ENCODE measurements at places on chromosomes 1 and 21. TPM values are rescaled to one million over a fixed set of nuclear protein-coding genes. Genes with fewer than 3 reads are reported as not detected.

Gene TNN
- not detected for total RNA-seq

Gene PTPRU
- 7.9 TPM for total RNA-seq

Gene PRDM16
- 3.1 TPM for total RNA-seq

DNA sequence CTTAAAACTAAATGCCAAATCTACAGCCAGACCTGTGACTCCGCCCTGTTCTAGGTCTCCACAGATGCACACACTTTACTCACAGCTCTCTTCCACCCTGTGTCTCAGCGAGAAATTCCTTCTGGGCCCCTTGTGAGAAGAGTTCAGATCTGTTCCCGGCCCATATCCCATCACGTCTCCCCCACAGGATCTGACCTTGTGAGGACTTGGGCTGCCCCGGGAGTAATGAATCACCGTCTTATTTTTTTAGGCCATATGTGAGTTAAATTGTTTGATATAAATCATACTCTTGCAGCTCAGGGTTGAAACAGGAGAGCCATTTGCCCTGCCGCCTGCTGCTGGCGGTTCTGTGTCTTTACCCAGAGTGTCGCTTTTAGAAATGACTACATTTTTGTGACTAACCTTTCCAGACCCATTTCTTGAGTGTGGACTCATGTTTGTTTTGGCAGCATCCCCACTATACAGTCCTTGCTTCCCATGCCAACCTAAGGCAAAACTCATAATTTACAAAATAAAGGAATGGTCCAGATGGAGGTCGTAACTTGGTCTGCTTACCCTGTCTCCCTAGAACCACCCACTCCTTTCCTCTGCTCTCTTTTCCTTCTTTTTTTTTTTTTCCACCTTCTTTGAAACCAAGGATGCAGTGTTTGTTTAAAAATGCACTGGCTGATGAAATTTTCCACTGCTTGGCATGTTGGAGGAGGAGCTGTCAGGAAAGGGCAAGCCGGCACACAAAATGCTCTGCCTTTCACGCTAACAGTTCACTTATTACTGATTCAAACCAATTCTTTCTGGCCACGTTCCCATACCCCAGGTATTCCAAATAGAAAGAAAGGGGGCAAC is 98.0 kb upstream of the C1orf105 start:
- peak; percentile 95 for DNase-seq

GRCh38 chr1:37570528-37571334 is 14.0 kb downstream of the DNALI1 start:
- DNase-seq: no peak

GRCh38 chr1:210400043-210400840 is 71.5 kb downstream of the HHAT start:
- DNase-seq: peak; percentile 74

DNA sequence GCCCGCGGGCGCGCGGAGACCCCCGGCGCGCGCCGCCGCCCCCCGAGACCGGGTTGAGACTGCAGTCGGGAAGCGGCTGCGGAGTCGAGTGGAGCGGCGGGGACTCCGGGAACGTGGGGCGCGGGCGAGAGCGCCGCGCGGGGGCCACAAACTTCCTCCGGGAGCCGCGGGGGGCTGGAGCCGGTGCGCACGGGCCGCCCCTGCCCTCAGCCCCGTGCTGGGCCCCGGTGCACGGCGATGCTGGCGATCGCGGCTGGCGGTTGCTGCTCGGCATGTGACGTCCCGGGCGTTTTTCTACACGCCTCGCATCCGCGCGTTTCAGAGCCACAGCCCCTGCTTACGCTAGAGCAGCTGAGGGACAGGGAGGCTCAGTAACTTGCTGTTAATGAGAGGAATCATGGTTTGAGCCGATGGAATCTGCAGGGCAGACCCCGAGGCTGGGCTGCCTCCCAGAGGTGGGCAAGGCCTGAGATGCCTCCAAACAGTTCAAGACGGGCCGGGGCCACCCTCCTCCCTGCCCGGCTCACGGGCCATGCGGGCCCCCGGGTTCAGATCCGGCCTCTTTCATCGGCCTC is 520 bp downstream of the TMEM201 start:
- DNase-seq: peak; percentile 42

GRCh38 chr1:26368486-26368885 is 4.1 kb downstream of the ZNF683 start:
- DNase-seq: no peak

Gene LRRC71
- total RNA-seq: not detected

Gene SETSIP
- total RNA-seq: not detected

DNA sequence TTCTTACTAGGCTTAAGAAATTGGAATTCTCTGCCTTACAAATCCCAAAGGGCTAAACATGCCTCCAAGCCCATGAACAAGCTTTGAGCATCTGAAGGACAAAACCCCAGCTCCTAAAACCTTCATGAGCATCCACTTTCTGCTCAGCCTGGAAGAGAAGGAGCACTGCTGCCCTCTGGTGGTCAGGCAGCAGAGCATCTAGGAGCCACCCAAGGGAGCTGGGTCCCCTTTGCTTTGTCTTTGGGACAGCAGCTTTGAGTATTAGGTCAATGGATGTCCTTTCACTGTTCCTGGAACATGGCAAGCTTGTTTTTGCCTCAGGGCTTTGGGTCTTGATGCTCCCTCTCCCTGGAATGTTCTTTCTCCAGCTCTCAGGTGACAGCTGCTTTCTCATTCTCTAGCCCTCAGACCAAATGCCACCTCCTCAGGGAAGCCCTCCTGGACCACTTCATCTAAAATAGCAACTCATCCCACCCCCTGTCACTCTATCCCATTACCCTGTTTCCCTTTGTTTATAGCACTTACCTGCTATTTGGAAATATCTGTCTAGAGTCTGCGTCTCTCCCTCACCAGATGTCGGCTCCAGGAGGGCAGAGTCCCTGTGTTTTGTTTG is 25.7 kb downstream of the RAB7B start:
- DNase-seq: peak; percentile 83

Gene ATP1A4
- total RNA-seq: not detected

GRCh38 chr1:213060836-213061235 is 9.8 kb downstream of the RPS6KC1 start:
- no peak for DNase-seq

Gene CHRM3
- 0.45 TPM for total RNA-seq

Gene LENEP
- not detected for total RNA-seq

DNA sequence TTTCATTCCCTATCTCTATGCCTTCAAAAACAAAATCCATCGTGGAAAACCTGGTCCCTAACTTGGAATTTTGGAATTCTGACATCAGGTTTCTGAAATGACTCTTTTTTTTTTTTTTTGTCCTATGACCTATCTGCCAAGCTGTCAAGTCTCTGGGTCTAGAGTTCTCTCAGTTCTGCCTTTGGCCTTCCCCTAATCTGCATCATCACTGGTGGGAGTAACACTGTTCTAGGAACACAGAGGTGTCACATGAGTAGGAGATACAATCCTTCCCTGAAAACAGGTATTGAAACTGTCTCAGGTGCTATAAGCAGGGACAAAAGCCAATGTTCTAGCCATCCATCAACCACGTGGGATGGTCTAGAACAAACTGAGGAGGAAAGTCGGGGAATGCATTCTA is 142.0 kb upstream of the ATP1B1 start:
- no peak for DNase-seq

DNA sequence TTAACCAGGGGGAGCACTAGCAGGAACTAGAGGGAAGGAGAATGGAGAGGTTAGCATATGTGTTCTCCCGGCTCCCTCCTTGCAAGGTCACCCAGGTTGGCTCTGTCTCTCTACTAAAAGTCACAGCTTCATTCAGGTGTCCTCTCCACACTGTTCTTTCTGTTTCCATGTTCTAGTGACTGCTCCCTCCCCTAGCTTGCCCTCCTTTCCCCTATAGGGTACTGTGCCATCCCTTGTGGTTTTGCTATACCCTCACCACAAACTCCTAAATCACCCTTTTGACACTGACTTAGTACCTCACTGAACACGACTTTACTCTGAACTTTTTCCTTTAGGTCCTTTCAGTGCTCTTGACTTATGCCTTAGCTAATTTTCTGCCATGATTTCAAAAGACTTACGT is 389.3 kb downstream of the ST6GALNAC3 start:
- no peak for DNase-seq

DNA sequence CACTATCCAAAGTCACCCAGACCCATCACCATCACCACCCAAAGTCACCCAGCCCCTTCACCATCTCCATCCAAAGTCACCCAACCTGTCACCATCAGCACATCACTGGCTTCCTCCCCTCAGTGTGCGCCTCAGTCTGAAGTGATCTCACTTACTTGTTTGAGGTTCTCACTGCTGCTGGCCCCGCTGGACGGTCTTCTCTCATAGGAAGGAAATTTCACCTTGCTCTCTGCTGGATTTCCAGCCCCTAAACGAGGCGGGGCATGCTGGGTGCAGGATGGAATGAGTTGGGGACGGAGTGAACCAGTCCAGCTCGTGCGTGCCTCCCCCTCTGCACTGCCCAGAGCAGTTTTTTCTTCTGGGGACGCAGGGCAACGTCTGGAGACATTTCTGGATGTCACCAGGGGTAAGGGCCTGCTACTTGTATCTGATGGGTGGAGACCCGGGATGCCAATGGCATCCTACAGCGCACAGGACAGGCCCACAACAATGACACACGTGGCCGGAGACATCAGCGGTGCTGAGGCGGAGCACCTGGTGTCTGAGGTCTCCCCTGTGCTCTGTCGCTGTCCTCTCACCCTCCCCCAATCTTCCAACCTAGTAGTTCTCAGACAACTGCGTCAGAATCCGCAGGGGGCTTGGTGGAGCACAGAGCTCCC is 38.6 kb downstream of the PDE9A start:
- DNase-seq: no peak

GRCh38 chr1:206591226-206591625 is 21.0 kb downstream of the EIF2D start:
- DNase-seq: no peak

Gene COL6A1
- total RNA-seq: 444 TPM

GRCh38 chr1:29256394-29256793 is 20.1 kb downstream of the PTPRU start:
- DNase-seq: no peak

DNA sequence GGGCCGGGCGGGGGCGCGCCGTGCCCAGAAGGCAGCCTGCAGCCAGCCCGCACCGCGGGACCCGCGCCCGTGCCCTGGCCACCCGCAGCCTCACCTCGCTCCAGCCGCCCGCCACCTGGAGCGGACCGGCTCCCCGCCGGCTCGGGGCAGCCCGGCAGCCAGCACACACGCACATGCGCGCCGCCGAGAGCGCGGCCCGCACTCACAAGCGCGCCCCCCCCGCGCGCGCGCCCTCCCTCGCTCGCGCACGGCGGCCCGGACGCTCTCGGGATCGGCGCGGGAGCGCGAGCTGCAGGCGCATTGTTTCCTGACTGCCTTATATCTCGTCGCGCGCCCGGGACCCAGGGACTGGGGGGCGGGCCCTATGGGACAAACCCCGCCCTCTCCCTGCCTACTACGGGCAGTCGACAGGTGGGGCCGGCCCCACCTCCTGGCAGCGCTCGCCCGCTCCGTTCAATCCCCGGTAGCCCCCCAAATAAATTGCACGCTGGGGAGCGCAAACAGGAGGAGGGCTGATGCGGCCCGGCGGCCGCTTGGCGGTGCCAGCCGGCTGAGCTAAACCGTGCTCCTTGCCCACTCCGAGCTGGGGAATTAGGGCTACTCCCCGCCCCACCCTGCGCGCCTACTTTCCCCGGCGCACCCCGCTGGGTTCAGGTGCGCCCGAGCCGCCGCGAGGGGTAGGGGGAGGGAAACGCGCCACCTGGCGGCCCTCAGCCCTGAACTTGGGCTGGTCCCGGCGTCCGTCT is at the start of gene MYCL:
Gene MYCL (minus strand): TSS at position 204 of the 746 bp plus-strand sequence. CDS start 483 bp downstream, outside the sequence.
- DNase-seq: peak; percentile 89

- DNase-seq: no peak
These were observed 27.7 kb downstream of the RRAGC start for GRCh38 chr1:38831731-38832369.

Gene ADAMTS1
- 35.2 TPM for total RNA-seq

Gene S100A9
- not detected for total RNA-seq

Gene LCE6A
- not detected for total RNA-seq

DNA sequence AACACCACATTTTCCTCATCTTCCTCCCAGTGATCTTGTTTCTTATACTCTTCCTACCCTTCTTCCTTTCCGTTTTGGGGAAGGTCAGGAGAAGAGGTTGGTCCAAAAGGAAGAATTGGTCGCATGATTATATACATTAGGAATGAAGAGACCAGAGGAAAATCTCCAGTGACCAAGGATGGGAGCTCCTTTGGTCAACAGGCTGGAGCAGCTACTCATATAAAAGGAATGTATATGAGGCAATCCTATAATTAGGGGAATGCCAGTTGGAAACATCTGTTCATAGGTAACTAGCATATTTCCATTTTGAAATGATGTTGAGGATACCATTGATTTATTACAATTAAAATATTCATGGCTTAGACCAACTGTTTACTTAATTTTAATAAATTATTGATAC is 114.5 kb downstream of the LRRC40 start:
- peak; percentile 5 for DNase-seq

- no peak for DNase-seq
These were observed 86.0 kb downstream of the HHIPL2 start for GRCh38 chr1:222461941-222462340.

- DNase-seq: no peak
These were observed 33.1 kb downstream of the NDC1 start for GRCh38 chr1:53804791-53805505.

- DNase-seq: peak; percentile 19
These were observed 80.4 kb upstream of the SPATA6 start for GRCh38 chr1:48552420-48552819.
